GM06990 (cell line): ENCODE measurements at places on chromosomes 4 and X.

DNA sequence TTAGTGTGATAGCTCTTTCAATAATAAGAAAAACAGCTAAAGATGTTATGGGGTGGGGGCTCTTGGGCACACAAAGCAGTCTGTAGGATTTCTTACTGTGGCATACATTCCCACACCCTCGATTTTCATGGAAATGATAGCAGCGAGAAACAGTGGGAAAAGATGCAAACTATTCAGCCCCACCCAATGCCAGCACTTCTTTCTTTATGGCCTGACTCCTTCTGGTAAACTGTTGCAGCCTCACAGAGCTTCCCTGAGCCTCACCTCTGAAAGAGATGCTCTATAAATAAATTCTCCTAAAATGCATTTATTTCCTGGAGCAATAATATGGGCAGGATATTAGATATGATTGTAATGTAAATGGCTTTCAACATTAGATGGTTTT, 910 bp downstream of the ANK2 start:
- DNase-seq = no peak

DNA sequence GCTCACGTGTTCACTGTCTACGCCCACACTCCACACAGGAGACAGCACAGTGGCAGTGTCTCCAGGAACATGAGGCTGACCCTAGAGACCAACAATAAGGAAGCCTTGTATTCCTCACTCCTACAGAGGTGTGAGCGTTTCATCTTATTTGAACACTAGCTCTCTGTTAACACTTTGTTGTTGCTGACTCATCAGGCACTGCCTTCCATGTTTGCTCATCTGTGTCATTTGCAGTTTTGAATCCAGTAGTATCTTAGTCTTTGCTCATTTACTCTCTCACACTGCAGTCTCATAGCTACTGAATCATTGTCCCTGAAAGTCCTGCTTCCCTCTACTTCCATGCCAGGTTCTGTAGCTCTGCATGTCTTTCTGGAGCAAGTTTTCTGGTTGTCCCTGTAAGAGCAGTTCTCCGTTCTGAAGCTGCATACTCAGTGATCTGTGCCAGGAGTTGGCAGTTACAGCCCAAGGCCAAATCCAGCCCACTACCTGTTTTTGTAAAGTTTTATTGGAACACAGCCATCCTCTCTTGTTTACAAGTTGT, 80.3 kb upstream of the DCLK2 start:
- DNase-seq = no peak

DNA sequence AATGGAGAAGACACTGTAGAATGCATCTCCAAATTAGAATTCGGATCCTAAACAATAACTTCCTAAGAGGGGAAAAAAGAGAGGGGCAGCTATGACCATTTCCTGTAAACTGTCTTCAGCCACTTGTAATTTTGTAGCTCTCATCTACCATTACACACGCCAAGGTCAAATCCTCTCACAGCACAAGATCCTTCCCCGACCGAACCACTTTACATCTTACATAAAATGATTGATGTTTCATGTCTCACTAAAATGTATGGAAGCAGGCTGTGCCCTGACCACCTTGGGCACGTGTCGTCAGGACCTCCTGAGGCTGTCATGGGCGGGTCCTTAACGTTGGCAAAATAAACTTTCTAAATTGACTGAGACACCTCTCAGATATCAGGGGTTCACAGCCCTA, 24.1 kb upstream of the PBDC1 start:
- DNase-seq = peak; percentile 43

GRCh38 chr4:159515314-159516025, 412.6 kb downstream of the RAPGEF2 start:
- DNase-seq = no peak

DNA sequence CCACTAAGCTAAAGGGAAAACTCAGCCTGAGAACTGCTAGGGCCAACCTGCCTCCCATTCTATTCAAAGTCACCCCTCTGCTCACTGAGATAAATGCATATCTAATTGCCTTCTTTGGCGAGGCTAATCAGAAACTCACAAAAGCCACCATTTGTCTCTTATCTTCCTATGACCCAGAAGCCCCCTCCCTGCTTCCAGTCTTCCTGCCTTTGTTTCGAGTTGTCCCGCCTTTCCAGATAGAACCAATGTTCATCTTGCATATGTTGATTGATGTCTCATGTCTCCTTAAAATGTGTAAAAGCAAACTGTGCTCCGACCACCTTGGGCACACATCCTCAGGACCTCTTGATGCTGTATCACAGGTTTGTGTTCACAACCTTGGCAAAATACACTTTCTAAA, 459.8 kb downstream of the FSTL5 start:
- DNase-seq = no peak

- DNase-seq = no peak
Observed at GRCh38 chr4:127309369-127310102, 323.2 kb upstream of the INTU start.

DNA sequence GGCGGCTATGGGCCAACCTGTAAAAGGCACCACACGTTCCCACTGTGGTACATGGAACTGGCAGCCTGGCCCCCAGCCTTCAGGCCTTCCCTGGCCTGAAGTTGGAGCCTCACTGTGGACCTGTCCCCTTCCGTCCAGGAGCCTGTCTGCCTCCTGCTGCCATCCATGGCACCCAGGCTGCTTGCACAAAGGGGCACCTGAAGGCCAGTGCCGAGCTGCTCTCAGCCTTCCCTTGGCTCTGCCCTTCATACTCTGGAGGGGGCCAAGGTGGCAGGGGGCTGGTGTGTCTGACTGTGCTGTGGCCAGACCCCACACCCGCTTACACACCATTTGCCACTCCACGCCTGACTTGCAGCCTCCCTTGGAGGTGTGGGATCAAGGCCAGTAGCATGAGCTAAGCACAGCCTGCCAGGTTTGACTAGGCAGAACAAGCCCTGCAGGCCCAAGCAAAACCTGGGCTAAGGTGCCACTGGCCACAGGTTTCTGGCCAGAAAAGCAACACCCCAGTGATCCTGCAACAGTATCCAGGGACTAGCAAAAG, 17.3 kb upstream of the GIMD1 start:
- no peak for DNase-seq

- no peak for DNase-seq
Observed at GRCh38 chr4:39687014-39687413, 10.9 kb upstream of the UBE2K start.

DNA sequence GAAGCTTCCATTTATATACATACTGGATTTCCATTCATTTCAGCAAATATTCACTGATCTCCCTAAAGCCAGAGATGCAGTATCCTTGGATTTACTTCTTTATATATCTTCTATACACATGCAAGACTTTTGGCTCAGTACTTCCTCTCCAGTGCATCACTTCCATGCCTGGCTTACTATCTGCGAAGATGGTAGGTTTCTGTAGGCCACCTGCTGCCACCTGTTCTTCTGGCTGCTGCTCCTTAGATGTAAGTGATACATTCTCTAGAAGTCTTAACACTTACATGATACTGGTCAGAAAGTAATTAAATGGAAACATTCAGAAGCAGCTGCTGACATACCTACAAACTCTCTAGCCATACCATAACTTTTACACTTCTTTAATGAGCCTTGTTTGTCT, 48.9 kb downstream of the TBC1D9 start:
- DNase-seq = peak; percentile 16

- no peak for DNase-seq
Observed at GRCh38 chr4:98516441-98517217, 141.8 kb downstream of the TSPAN5 start.

- DNase-seq = no peak
Observed at GRCh38 chr4:26081795-26082498, 167.9 kb downstream of the SMIM20 start.

DNA sequence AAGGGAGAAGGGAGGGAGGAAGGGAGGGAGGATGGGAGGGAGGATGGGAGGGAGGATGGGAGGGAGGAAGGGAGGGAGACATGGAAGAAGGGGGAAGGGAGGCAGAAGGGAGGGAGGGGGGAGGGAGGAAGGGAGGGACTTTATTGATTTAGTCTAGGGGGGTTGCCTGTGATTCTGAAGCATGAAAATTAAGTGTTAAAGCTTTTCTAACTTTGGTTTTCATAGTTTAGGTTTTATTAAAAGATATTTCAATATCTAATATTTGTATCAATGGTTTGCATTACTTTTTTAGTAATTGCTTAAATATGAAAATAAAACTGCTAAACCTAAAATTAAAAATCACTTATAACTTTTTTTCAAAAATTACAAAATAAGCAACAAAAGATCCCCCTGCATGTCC, 2.4 kb downstream of the PALLD start:
- no peak for DNase-seq

DNA sequence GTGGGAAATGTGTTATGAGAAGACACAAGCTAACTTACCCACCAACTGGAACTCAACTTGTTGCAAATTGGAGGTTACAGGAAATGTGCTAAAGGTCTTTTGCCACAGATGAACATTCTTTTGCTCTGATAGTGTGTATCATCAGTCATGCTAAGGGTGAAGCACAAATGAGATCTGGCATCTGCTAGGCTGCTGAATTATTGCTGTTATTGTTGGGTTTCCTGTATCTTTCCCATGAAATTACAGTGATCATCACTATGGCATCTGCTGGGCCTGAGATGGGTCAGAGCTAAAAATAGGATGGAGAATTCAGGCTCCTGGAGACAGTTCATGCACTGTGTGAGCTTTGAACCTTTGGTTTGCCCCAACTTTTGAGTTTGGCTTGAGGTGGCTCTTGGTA, 124.5 kb downstream of the NPNT start:
- DNase-seq = no peak

DNA sequence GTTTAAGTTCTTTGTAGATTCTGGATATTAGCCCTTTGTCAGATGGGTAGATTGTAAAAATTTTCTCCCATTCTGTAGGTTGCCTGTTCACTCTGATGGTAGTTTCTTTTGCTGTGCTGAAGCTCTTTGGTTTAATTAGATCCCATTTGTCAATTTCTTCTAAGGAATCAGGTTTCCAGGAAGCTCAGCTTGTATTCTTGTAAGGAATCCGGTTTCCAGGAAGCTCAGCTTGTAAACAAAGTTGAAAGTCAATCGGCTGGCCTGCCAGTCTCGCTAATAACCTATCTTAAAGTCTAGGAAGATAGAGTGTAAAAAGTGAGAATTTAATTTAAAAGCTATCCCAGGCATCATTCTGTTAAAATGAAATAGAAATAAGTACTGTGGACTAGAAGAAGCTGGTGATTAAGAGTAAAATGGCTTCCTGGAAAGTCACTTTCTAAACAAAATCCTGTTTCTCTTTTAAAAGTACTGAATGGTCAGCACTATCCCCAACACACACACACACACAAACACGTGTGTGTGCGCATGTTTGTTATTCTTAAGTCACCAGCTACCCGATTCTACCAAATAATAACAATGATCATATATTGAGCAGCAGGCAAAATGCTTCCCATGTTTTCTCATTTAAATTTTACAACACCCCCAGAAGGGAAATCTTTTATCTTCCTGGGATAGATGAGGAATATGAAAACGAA, 171.7 kb downstream of the PAPSS1 start:
- DNase-seq = no peak

GRCh38 chr4:145404761-145405160, 76.9 kb upstream of the SMAD1 start:
- no peak for DNase-seq

DNA sequence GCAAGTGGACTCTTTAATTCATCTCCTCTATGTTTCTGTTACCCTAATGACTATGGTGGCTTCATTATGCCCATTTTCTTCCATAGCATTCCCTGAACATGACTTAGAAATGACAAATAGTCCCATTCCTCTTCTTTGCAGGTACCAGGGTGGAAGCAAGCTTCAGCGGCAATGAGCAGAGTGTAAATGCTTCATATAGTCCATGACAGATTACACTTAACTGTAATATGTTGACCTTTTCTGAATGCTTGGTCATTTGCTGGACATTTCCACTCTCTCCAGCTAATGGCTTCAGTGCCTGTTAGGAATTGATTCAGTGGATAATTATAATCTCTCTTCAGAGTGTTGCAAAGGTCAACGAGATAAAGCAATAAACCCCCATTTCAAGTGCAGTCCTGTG, 129.7 kb upstream of the PRPS2 start:
- no peak for DNase-seq

- no peak for DNase-seq
Observed at GRCh38 chr4:151114986-151115385, 15.6 kb downstream of the RPS3A start.

- DNase-seq = no peak
Observed at GRCh38 chr4:14087921-14088320, 460.4 kb upstream of the BOD1L1 start.

- no peak for DNase-seq
Observed at GRCh38 chr4:16665942-16666551, 232.4 kb downstream of the LDB2 start.

- DNase-seq = no peak
Observed at GRCh38 chr4:158163941-158164767, 8.7 kb downstream of the GASK1B start.

- DNase-seq = no peak
Observed at GRCh38 chr4:2761035-2761923, 5.1 kb upstream of the TNIP2 start.

DNA sequence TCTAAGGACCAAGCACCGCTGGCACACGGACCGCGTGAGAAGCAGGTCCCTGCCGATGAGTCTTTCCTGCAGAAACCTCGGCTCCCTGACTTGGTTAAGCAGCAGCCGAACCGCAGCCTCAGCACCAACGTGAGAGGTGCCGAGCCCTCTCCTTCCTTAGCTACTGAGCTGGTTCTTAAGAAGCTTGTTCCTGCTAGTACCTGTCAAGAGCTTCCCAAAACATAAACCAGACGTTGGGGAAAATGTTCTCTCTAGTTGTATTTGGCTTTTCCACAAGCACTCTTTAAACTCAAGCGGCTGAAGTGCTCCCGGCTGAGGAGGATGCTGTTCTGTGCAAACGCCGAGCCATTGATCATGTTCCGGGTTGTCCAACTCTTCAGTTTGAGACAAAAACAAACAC, 29.3 kb upstream of the TLR3 start:
- no peak for DNase-seq

GRCh38 chr4:182346250-182346649, 103.0 kb downstream of the TENM3 start:
- no peak for DNase-seq

DNA sequence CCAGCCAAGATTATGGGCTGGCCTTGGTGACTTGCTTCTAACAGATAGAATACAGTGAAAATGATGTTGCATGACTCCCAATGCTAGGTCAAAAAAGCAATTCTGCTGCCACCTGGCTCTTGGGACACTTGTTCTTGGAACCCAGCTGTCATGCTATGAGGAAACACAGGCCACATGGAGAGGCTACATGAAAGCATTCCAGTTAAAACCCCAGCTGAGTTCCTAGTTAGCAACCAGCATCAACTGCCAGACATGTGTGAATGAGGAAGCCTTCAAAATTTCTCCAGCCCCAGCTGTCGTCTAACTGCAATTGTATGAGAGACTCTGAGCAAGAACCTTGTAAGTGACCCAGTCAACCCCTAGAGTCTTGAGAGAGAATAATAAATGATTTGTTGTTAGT, 105.2 kb upstream of the FGF16 start:
- DNase-seq = no peak

- no peak for DNase-seq
Observed at GRCh38 chr4:187903106-187903505, 92.5 kb upstream of the ZFP42 start.

GRCh38 chrX:2767631-2768455, 16.0 kb downstream of the XG start:
- DNase-seq = no peak

GRCh38 chr4:32847461-32847860, 2127.3 kb downstream of the PCDH7 start:
- no peak for DNase-seq
